Activated CD4-positive, alpha-beta memory T cell treated with anti-CD3 and anti-CD28 coated beads, Interleukin-2, amount 10 ng/mL, durations not matched to agents 7 days and 5 days (primary cell): ENCODE measurements at places on chromosomes 3 and 15.

DNA sequence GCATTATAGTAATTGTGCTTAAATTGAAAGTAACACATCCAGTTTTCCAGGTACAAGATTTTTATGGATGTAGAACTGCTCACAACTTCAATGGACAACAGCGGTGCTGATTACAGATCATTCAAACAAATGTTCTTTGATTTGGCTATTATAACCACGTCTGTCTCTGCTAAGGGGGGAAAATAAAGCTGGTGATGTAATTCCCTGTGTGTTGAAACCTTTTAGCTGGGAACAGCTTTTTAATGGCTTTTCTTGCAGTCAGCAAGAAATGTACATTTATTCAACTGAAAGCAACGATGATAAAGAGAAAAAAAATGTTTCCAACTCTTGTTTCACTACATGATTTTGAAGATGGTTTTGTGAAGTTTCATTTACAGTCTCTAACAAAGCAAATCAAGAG is 431.9 kb upstream of the AGTR1 start:
- DNase-seq: no peak

DNA sequence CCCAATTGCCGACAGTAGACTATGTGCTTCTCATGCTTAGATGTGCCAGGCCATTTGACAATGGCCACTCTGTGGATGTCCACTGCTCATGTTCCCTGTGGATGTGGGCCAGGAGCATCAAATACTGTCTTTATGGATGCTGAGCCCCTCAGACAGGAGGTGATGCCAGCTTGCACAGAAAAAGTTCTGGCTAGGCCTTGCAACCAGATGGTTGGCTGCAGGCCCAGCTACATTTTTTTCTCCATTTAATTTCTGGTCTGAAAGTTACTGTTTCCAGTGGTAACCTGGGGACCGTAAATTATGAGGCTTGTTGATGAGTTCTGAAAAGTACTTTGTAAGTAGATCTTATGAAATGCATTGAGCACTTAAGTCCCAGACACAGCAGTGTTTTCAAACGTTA is 228.5 kb downstream of the CHL1 start:
- DNase-seq: no peak

DNA sequence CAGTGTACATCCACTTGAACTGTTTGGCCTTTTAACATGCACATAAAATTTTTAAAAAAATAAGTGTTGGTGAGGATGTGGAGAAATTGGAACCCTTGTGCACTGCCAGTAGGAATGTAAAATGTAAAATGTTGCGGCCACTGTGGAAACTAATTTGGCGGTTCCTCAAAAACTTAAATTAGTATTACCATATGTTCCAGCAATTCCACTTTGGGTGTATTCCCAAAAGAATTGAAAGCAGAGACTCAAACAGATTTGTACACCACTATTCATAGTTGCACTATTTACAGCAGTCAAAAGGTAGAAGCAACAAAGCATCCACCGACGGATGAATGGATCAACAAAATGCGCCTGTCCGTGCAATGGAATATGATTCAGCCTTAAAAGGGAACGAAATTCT is 55.2 kb upstream of the SEC61A1 start:
- DNase-seq: no peak

GRCh38 chr3:113234028-113234427 is 22.7 kb downstream of the BOC start:
- no peak for DNase-seq

- DNase-seq: no peak
These were observed 71.1 kb upstream of the CCNL1 start for GRCh38 chr3:157231071-157231470.

- DNase-seq: no peak
These were observed 72.7 kb upstream of the SLC4A7 start for GRCh38 chr3:27556887-27557286.
